ENCODE measurements at places on chromosomes 16 and 17. TPM values are rescaled to one million over a fixed set of nuclear protein-coding genes. Genes with fewer than 3 reads are reported as not detected.

TRPV2 gene
- total RNA-seq: 35.8 TPM

SLC2A4 gene
- total RNA-seq: not detected

SEPTIN1 gene
- total RNA-seq: 0.26 TPM

SLC13A2 gene
- not detected for total RNA-seq

SLC22A31 gene
- not detected for total RNA-seq

C16orf46 gene
- total RNA-seq: 0.27 TPM

G6PC1 gene
- not detected for total RNA-seq

CLDN6 gene
- total RNA-seq: not detected

SARM1 gene
- total RNA-seq: 6.1 TPM

TBC1D3C gene
- total RNA-seq: not detected

MAPK7 gene
- total RNA-seq: 6.5 TPM

ULK2 gene
- total RNA-seq: 31.8 TPM

ARHGAP44 gene
- 2.5 TPM for total RNA-seq

DHRS7C gene
- not detected for total RNA-seq

SETD6 gene
- 37.2 TPM for total RNA-seq

TERF2IP gene
- total RNA-seq: 27.9 TPM

KRTAP1-1 gene
- not detected for total RNA-seq

GPR142 gene
- not detected for total RNA-seq

MYH8 gene
- total RNA-seq: not detected

MT1G gene
- not detected for total RNA-seq

All from NCI-H460 (cell line).